Activated CD8-positive, alpha-beta T cell treated with anti-CD3 and anti-CD28 coated beads for 36 hours (primary cell): ENCODE measurements at places on chromosomes 6 and 20.
A peak's percentile ranks its signal among the peaks of the same experiment; 100 is the strongest.

GRCh38 chr6:15374119-15374518 is 128.2 kb downstream of the JARID2 start:
- no peak for DNase-seq
- H3K27me3 ChIP-seq: no peaks in the 10 kb centered on the region
- no peak overlapping the region for H3K27ac ChIP-seq
- peaks cover 46% of the 10 kb centered on the region for H3K4me1 ChIP-seq

- no peaks in the 10 kb centered on the region for H3K27me3 ChIP-seq
- DNase-seq: no peak
- H3K27ac ChIP-seq: peak overlapping the region; percentile 98
Observed at GRCh38 chr20:59159091-59159490, 4.5 kb upstream of the ZNF831 start.

DNA sequence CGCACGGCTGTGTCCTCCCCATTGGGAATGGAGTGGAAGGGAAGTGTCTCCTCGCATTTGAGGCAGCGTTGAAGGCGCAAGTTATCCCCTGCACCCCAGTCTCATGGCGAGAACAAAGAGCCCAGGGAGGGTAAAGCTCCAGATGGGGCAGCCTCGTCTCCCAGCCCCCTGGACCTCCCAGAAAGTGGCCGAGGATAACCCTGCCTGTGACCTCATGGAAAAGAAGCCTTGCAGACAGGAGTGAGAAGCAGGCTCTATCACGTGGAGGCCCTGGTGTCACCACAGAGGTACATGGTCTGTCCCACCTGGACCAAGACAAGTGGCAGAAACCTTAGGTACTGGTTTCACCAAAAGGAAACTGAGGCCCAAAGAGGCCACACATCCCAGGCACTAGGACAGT is 134.8 kb upstream of the RPS6KA2 start:
- H3K27ac ChIP-seq: no peak overlapping the region
- H3K4me1 ChIP-seq: peaks cover 30% of the 10 kb centered on the region
- no peak overlapping the region for H3K4me3 ChIP-seq
- no peak for DNase-seq
- no peaks in the 10 kb centered on the region for H3K36me3 ChIP-seq

DNA sequence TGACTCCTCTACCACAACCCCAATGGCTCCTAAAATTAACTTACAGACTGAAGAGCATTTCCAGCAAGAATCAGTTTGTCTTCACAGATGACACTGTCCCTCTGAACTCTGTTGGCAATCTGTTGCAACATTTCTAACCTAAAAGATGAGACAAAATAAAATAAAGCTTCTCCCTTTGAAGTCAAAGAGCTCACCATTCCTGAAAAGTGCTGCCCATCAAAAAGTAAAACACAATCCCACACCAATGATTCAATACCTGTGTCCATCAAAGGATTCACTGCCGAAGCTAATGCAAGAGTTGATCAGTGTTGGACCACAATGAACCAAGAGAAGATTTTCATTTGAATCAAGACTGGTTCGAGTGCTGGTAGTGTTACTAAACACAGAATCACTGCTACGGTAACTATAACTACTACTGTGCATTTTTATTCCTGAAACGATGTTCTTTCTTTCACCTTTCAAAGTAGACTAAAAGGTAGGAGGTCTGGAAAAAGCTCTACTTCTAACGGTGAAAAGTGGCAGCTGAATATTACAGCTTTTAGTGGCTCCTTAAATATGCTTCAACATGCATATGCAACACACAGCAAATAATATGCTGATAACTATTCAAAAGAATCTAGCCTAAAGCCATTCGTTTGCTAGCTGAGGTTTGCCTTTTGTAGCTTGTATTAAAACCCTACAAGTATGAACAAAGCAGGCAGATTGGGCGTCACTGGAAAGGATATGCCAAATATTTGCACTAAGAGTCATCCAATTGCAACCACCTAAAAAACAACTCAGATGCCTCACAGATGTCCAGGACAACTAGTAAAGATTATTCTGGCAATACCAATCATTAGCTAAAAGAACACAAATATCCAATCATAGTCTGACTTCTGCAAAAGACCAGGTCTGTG is at the start of gene DST:
DST (minus strand) TSS at position 524 of the 896 bp plus-strand sequence.
- no peak for DNase-seq
- no peaks in the 10 kb centered on the region for H3K4me1 ChIP-seq
- no peak within 1 kb of the TSS for H3K4me3 ChIP-seq
- no peaks in the 10 kb centered on the region for H3K36me3 ChIP-seq
- H3K27me3 ChIP-seq: no peaks in the 10 kb centered on the region

DNA sequence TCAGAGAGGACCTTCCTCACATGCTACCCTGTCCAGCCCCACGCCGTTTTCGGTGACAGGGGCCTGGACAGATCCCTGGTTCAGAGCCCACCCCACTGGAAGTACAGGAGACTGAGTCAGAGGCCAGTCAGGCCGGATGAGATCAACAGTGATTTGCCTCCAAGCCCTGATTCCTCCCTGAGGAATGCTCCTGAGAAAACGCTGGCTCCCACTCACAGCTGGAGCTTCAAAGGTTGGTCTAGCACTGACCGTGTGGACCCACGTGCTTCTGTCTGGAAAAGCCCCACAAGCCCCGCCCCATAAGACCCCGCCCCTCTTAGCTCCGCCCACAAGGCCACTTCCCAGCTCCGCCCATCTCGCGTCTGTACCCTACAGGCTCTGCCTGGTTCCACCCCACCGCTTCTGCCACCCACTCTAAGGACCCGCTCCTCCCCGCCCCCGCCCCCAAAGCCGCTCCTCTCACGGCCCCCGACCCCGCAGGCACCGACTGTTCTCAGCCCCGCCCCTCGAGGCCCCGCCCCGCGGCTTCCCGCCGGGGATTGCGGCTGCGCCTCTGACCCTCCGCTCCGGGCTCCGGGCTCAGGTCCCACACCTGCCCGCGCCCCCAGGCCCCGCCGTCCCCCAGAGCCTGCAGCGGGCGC is 64.9 kb upstream of the BHLHE23 start:
- peak overlapping the region; percentile 10 for H3K4me3 ChIP-seq
- H3K4me1 ChIP-seq: peaks cover 3% of the 10 kb centered on the region
- DNase-seq: peak; percentile 46
- H3K27me3 ChIP-seq: peaks cover 40% of the 10 kb centered on the region
- H3K27ac ChIP-seq: no peak overlapping the region
